ENCODE measurements at places on chromosomes 12 and 14.

DNA sequence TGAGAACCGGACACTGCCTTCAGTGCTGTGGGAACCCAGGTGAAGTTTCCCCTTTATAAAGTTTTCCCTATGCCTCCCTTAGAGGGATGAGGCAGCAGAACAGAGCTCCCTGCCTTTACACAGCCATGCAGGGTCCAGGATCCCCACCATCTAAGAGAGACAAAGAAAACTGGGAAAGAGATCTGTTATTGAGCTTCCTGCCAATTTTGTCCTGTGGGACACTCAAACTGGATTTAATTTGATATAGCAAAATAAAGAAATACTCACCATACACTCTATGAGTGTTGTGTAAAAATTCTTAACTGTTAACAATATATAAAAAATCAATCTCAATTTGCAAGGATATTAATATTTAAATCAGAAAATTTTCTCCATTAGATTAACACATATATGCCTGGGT lies 69.9 kb downstream of the DRAM1 start:
- DNase-seq, result no peak

DNA sequence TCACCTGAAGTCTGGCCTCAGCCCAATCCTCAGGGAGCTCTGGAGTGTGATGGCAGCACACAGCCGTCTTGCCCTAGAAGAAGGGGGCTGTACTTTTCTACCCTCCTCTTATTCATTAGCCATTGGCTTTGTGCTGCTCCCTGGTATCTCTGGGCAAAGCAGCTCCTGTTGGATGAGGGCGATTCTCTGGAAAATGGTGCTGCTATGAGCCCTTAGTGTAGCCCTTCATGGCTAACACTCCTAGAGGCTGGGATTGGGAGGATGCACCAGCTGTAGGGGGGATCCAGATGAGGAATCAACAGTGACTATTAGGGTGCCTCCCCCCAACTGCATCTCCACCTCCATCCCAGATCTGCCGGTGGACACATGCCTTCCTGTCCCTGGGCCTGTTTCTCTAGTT lies 32.6 kb downstream of the RPH3A start:
- no peak for DNase-seq

GRCh38 chr14:88232771-88233170 lies 90.3 kb downstream of the KCNK10 start:
- DNase-seq, result no peak

DNA sequence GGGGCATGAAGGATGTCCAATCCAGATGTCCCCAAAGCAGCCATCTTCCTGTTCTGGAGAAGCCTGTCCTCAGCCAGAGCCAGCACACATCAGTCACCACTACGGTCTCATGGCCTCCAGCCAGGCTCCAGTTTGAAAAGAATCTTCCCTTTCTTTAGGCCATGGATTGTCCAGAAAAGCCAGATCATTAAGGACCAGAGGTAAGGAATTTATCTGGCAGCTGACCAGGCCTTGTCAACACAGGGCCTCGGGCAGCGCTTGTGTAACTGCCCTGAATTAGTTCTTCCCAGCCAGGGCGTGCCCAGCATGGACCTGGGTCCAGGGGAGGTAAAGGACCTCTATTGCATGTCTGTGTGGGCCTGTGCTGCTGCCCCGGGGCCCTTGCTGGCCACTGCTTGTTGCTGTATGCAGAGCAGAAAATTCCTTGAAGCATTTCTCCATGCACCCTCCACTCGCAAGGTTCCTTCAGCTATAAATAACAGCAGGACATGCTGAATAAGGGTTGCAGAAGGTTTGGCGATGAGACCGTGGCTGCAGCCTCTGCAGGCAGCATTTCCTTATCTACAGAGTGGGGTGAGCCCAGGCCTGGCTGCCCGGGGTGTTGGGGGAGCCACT lies 21.7 kb upstream of the VPS37B start:
- no peak for DNase-seq

DNA sequence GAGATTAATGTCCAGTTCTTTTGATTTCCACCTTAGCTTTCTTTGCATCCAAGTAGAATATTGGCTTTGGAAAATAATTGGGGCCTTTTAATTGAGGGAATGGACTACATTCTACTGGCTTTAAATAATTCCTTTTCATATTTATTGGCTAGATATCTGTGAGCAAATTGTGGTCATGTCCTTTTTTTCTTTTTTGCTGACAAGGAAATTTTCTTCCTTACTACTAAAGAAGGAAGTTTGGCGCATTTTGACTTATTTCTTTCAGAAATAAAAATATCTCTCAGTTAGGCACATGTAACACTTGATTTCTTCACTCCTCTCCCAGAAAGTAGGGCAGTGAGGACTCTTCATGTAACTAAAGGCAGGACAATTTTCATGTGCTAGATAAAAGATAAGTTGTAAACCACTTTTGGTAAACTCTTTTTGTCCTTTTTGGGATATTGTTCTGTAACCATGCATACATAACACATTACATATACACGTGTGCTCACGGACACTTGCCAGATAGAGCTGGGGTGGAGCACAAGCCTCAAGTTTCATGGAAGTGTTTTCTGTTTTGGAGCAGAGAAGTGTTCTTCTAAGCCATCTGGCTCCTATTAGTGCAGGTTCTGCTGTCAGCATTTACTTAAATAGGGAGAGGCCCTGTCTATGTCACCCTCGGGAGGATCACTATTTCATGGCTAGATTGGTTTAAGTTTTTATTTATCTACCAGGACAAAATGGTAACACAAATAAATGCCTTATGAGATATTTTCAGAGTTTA lies 85.1 kb upstream of the LRIG3 start:
- no peak for DNase-seq

- DNase-seq, result no peak
Measured at GRCh38 chr12:45131506-45131905, 80.6 kb upstream of the DBX2 start.

Data from stimulated activated CD8-positive, alpha-beta memory T cell treated with anti-CD3 and anti-CD28 coated beads, Interleukin-7, amount 100 ng/mL, for 1 hour (primary cell).